Fibroblast of lung (primary cell): ENCODE measurements at places on chromosomes 4 and X.

- peak; percentile 1 for DNase-seq
Observed at GRCh38 chr4:172725581-172725980, 443.0 kb upstream of the GALNT7 start.

DNA sequence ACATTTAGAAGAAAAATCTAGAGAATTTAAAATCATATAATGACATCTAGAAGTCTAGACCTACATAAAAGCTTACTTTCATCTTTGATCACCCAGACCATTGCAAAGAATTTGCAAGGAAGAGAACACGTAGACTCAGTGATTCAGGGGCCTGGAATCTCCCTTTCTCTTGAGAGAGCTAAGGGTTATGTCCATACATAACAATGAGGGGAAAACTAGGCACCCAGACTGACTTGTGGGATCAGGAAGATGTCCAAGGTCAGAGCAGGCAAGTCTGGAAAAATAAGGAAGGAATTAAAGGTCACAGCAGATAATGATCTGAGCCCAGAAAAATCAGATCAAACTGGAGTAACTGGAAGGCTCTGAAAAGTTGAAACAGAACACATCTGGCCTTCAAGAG is 198.4 kb upstream of the SFRP2 start:
- DNase-seq: peak; percentile 28

GRCh38 chr4:88418411-88418810 is 38.5 kb upstream of the HERC5 start:
- DNase-seq: no peak

DNA sequence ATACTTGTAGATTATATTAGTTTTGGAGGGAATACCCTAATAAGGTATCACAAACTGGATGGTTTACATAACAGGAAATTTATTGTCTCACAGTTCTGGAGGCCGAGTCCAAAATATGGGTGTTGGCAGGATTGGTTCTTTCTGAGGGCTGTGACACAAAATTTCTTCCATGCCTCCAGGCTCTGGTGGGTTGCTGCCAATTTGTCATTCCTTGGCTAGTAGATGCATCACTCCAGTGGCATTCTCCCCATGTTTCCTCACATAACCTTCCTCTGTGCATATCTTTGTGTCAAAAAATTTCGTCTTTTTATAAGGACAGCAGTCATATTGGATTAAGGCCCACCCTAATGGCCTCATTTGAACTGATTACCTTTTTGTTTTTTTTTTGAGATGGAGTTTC is 49.3 kb downstream of the APELA start:
- no peak for DNase-seq

DNA sequence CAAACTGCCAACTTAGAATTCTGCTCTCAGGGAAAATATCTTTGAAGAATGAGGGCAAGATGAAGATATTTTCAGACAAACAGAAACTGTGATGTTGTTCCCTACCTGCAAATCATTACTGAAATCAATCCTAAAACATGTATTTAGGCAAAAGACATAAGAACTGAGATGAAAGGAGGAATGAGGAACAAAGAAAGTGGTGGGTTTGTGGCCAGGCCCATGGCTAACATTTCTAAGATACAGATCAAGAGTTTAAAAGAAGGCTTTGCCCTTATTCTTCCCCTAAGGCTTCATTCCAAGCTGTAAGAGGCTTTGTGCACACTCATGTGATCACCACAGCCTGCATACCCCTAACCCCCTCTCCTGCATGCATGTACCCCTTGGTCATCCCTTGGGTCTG is 46.5 kb downstream of the ADGRG2 start:
- DNase-seq: no peak

GRCh38 chrX:149495573-149496071 is 9.5 kb downstream of the IDS start:
- DNase-seq: peak; percentile 56

DNA sequence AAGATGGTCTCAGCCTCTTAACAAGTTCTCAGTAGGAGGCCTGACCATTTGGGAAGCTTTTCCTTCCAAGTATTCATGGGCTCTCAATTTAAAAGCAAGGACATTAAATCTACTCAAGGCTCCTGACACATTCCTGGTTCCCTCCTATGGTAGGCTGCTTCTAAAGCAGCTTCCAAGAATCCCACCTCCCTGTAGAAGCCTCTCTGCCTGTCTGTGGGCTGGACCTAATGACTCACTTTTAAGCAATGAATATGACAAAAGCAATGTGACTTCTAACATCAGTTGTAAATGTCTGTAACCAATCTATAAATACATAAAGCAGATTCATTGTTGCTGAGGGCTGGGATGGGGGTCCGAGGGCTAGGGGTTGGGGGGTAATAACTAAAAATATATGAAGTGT is 99.5 kb upstream of the FAM9B start:
- DNase-seq: peak; percentile 27

GRCh38 chr4:94828882-94829281 is 71.1 kb downstream of the BMPR1B start:
- DNase-seq: no peak

- DNase-seq: no peak
Observed at GRCh38 chrX:68570598-68570997, 71.7 kb downstream of the YIPF6 start.

- peak; percentile 87 for DNase-seq
Observed at GRCh38 chrX:9337046-9337445, 127.8 kb upstream of the TBL1X start.

GRCh38 chrX:150848914-150849365 is 49.5 kb downstream of the CD99L2 start:
- no peak for DNase-seq

DNA sequence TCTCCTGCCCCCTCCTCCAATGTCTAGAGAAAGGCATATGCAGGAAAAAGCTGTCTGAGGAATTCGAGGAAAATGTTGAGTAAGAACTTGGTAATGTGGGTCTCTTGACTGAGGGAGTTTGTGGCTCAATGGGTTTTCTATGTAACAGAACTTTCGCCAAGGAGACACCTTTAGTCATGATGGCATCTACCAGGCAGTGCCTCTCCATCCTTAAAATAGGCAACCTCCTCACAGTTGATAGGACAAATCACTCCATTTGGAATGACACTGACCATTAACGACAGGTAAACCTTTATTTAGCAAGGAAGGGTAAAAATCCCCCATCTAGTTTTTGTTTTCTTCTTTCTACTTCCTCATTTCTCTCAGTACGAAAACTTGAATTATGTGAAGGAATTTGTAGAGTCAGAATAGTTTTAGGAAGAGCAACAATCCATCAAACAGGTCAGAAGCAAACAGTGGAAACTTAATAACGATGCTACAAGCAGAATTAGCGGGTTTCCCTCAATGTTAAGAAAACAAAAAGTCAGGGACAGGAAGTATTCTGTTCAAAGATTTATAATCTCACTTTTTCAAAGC is 2.7 kb downstream of the GSX2 start:
- no peak for DNase-seq

DNA sequence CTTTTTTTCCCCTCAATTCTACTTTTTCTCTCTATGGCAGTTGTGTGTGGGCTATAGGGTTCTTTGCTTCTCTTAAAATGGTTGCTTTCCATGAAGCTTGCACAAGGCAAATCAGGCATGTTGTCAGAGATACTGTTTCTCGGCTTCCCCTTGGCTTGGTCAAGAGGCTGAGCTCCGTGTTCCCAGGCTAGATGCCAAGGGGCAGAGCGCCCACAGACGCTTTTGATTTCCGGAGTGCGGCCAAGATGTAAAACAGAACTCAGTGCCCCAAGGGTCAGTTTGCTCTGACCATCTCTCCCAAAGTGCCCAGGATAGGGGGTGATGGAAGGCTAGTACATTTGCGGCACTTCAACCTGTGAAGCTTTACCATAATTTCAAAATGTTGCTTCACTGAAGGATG is 64.2 kb upstream of the DIPK2B start:
- DNase-seq: no peak

GRCh38 chr4:140893939-140894338 is 137.8 kb upstream of the TBC1D9 start:
- DNase-seq: peak; percentile 67

- DNase-seq: no peak
Observed at GRCh38 chr4:84501721-84502267, 2.7 kb upstream of the NKX6-1 start.

- peak; percentile 16 for DNase-seq
Observed at GRCh38 chr4:15848191-15848842, 70.2 kb downstream of the CD38 start.

GRCh38 chr4:119210775-119211174 is 1.7 kb upstream of the USP53 start:
- DNase-seq: no peak

GRCh38 chrX:10526451-10526850 is 93.9 kb downstream of the MID1 start:
- DNase-seq: peak; percentile 70

DNA sequence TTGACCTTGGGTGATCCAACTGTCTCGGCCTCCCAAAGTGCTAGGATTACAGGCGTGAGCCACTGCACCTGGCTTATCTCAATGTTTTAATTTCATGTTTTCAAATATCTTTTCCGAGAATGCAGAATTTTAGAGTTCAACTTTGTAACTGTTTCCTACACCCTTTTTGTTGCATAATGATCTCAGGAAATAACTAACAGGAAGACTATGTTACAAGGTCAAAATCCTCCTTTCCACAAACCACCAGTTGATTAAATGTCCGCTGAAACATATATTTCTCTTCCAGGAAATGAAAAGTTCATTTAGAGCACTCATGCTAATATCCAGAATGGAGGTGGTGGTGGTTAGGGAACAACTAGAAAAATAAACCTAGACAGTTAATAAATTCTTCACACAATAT is 377.8 kb downstream of the PPP4R3C start:
- no peak for DNase-seq

DNA sequence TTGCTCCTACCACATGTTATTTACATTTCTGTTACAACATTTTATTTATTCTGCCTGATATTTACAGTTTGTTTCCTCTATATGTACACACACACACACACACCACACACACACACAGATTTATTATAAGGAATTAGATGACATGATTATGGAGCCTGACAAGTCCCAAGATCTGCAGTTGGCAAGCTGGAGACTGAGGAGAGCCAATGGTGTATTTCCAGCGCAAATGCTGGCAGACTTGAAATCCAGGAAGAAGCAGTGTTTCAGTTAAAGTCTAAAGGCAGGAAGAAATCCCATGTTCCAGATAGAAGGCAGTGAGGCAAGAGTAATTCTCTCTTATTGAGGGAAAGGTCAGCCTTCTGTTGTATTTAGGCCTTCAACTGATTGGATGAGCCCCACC is 1.8 kb upstream of the KLHL4 start:
- DNase-seq: no peak

GRCh38 chr4:1752284-1753041 is 31.1 kb downstream of the TACC3 start:
- DNase-seq: no peak

GRCh38 chr4:5971078-5971450 is 47.2 kb downstream of the C4orf50 start:
- no peak for DNase-seq

- peak; percentile 66 for DNase-seq
Observed at GRCh38 chr4:40719008-40719623, 30.6 kb upstream of the NSUN7 start.

DNA sequence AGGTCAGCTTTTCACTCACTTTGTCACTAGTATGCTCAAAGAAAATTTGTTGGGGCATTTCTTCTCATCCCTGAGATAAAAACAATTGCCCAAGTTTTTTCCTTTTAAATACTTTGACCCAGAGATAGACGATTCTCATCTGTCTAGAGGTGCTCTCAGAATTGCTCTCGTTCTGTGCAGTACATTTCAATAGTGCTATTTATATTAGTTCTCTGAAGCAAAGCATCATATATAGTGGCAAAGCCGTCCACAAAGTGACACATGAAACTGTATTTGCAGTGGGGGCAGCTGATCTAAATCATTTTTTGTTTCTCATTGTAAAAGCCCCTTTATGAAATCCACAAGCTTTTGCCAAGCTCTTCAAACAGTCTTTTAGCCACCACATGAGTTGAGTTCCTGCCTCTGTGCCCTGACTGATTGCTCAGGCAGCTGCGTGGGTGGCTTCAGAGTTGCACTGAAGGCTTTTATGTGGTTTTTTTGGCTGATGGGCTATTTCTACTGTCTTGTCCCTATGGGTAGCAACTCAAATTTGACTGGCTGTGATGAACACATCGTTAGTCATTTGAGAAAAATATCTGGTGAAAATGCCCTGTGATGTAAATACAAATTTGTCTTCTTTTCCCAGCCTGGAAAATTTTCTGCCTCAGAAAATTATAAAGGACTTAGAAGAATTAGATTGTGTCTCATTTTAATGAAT is 119.1 kb upstream of the OTUD4 start:
- peak; percentile 94 for DNase-seq

DNA sequence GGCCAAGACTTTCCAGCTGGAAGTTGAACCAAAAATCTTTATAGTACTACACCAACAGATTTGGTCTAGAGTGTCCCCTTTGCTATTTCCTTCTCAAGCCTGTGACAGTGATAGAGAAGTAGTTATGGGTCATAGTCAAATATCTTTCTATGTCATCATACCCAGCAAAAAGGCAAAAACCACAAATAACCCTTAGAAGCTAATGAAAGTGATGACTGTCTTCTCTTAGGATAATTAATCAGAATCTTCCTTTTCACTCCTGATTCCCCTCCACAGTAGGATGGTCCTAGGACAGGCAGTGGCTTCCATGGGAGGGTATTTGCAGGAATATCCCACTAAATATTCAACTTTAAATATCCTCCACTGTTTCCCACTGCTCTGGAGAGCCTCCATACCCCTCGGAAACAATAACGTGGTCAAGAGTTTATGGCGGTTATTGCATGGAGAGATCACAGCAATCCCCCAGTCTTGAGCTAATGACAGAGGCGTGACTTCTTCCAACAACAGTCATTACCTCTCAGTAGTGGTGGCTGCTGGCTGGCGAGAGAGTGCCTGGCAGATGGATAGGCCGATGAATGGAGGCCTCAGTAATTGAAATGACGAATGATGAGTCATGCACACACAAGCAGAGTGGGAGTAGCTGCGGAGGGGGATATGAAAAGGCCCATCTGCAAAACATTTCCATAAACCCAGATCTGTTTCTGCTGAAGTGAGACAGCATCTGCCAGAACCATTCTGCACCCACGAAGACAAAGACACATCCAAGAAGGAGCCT is 154.9 kb downstream of the STK32B start:
- DNase-seq: peak; percentile 93

DNA sequence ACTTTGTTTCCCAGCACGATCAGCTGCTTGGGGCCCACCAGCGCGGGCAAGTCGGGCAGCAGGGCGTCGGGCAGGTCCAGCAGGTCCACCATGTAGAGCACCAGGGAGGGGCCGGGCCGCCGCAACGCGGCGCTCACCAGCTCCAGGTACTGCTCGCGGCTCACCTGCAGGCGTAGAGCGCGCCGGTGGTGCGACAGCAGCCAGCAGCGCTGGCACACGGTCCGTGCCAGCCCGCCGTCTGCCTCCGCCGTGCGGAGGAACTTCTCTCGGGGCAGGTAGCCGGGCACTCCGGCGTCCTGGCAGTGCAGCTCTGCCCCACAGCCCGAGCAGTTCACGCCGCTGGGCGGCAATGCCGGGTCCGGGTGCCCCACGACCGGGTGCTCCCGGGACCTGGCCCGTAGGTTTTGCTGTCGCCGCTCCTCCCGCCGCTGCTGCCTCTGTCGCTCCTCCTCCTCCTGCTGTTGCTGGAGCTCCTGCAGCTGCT is 527 bp downstream of the NOA1 start:
- DNase-seq: no peak

DNA sequence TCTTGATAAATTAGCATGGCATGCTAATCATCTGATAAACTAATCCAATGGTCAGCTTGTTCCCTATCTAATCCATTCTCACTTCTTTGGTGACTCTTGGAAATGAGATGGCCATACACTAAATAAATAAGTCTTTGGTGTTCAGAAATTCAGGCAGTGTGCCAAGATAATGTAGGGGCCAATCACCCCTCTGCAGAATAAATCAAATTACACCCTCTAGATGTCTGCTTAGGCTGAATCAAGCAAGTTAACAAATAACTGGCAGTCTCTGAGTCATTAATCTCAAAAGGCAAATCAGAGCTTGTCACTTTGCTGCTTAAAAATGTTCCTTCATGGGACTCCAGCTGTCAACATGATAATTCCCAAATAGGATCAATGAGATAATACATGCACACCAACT is 97.4 kb downstream of the NLGN4X start:
- DNase-seq: no peak
